ENCODE measurements at places on chromosomes 5 and 9.

- H3K4me1 ChIP-seq, result no peaks in the 10 kb centered on the region
- H3K36me3 ChIP-seq, result no peaks in the 10 kb centered on the region
- H3K4me3 ChIP-seq, result no peak overlapping the region
- H3K27me3 ChIP-seq, result no peaks in the 10 kb centered on the region
- H3K27ac ChIP-seq, result no peak overlapping the region
- no peak for DNase-seq
Measured at GRCh38 chr5:34616651-34617050, 39.5 kb upstream of the RAI14 start.

DNA sequence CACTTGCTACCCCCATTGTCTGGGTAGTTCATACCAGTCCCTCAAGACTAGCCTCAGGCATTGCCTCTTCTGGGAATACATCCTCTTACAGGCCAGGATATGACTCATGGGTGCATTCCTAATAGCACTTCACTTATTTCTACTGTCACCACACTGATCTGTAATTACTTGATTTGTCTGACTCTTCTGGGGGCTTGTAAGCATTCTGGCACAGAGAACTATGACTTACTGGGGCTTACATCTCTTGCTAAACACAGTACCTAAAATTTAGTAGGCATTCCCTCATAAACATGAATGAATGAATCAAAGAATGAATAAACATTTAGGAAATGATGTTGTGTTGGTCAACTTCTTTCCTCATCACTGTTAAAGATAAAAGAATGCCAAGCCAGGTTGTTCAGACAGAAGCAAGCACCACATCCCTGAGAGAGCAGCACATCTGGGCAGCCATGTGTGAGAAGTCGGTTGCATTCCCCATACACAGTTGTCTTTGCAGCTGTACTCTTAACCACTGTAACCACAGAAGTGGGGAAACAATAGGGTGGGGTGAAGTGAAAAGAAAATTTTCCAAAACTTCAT, 27.6 kb downstream of the IL7R start:
- H3K36me3 ChIP-seq, result no peaks in the 10 kb centered on the region
- no peak overlapping the region for H3K27ac ChIP-seq
- peaks cover 4% of the 10 kb centered on the region for H3K27me3 ChIP-seq

GRCh38 chr9:127397646-127398274, 791 bp downstream of the SLC2A8 start:
- peaks cover 28% of the 10 kb centered on the region for H3K4me1 ChIP-seq
- H3K27me3 ChIP-seq, result no peaks in the 10 kb centered on the region
- peak overlapping the region; percentile 87 for H3K27ac ChIP-seq
- peak; percentile 50 for DNase-seq
- H3K4me3 ChIP-seq, result peak overlapping the region; percentile 83

- no peak for DNase-seq
- H3K36me3 ChIP-seq, result no peaks in the 10 kb centered on the region
- peaks cover 99% of the 10 kb centered on the region for H3K27me3 ChIP-seq
- H3K27ac ChIP-seq, result no peak overlapping the region
- peaks cover 32% of the 10 kb centered on the region for H3K4me1 ChIP-seq
- peak overlapping the region; percentile 49 for H3K4me3 ChIP-seq
Measured at GRCh38 chr5:77645158-77645994, 6.9 kb upstream of the OTP start.

DNA sequence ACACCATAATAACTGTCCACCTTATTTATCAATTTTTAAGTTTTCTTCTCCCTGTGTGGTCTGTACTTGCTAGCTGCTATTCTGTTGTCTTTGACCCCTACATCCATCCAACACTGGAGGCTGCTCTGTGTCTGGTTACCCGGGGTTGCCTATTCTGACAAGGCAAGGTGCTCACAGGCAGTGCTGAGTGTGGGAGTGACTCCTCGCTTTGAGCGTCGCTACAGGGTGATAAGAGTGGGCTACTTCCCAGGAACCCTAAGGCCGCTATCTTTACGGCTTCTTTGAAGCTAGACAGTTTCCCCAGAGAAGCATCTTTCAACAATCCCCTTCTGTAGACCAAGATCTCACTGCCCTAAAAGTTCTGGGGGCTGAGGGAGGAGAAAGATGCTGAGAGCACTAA, 35.3 kb downstream of the NSUN2 start:
- DNase-seq, result no peak
- peaks cover 12% of the 10 kb centered on the region for H3K4me1 ChIP-seq
- no peaks in the 10 kb centered on the region for H3K27me3 ChIP-seq
- peak overlapping the region; percentile 71 for H3K27ac ChIP-seq

GRCh38 chr9:91162311-91162710, 199.4 kb downstream of the AUH start:
- H3K27me3 ChIP-seq, result no peaks in the 10 kb centered on the region
- no peak overlapping the region for H3K27ac ChIP-seq
- H3K36me3 ChIP-seq, result no peaks in the 10 kb centered on the region
- peaks cover 37% of the 10 kb centered on the region for H3K4me1 ChIP-seq
- no peak overlapping the region for H3K4me3 ChIP-seq
- DNase-seq, result no peak

DNA sequence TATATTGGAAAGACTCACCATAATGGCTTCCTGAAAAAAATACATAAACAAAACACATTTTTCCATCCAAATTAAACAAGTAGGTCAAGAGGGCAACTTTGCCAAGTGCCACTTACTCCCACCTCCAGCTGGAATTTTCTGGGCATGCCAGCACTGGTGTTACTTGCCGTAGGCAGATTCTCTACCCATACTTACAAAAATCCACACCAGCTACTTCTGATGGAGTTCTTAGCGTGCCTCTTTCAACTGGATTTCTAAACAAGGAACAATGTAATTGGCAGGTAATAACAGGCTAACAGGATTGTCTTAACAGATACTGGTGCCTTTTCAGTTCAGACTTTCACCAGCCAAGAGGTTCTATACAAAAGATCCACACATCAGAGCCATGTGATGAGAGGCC, 301.4 kb downstream of the MLLT3 start:
- DNase-seq, result no peak
- no peaks in the 10 kb centered on the region for H3K36me3 ChIP-seq

GRCh38 chr5:108703313-108703712, 44.4 kb upstream of the FER start:
- no peak for DNase-seq
- H3K27me3 ChIP-seq, result no peaks in the 10 kb centered on the region
- H3K36me3 ChIP-seq, result no peaks in the 10 kb centered on the region
- H3K4me3 ChIP-seq, result no peak overlapping the region

- H3K4me3 ChIP-seq, result no peak overlapping the region
- no peaks in the 10 kb centered on the region for H3K36me3 ChIP-seq
- H3K27ac ChIP-seq, result no peak overlapping the region
- no peak for DNase-seq
Measured at GRCh38 chr5:169149317-169149716, 151.6 kb downstream of the SLIT3 start.

GRCh38 chr5:170216257-170216864, 16.4 kb upstream of the C5orf58 start:
- peaks cover 28% of the 10 kb centered on the region for H3K27me3 ChIP-seq
- DNase-seq, result no peak
- no peaks in the 10 kb centered on the region for H3K4me1 ChIP-seq
- no peaks in the 10 kb centered on the region for H3K36me3 ChIP-seq
- no peak overlapping the region for H3K4me3 ChIP-seq

DNA sequence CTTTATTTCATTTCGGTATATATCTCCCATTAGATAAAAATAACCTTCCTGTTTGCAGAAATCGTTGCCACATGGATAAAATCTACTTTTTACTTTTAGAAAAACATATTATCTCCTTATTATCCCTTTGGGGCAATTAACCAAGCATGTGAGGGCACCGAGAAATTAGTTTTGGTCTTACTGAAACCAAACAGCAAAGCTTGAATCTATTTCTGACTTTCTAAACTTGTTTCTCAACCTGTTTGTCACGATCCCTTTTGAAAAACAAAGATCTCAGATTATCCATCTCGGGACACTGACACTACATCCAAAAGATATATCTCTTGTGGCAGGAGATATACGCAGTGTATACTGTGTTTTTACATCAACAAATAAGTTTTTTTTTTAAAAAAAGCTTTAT, 2.3 kb downstream of the TUT7 start:
- no peaks in the 10 kb centered on the region for H3K27me3 ChIP-seq
- peaks cover 81% of the 10 kb centered on the region for H3K4me1 ChIP-seq
- DNase-seq, result no peak
